ENCODE measurements at places on chromosomes 3 and 15.

DNA sequence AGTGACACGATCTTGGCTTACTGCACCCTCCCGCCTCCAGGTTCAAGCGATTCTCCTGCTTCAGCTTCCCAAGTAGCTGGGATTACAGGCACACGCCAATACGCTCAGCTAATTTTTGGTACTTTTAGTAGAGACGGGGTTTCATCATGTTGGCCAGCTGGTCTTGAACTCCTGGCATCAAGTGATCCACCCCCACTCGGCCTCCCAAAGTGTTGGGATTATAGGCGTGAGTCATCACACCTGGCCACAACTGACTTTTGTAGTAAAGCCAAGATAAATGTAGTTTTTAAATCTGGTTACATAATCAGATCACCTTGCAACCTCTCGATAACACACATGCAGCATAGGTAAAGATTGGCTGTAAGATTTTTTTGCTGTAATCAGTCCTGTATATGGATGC lies 657.5 kb upstream of the DPPA4 start:
- no peak for DNase-seq

DNA sequence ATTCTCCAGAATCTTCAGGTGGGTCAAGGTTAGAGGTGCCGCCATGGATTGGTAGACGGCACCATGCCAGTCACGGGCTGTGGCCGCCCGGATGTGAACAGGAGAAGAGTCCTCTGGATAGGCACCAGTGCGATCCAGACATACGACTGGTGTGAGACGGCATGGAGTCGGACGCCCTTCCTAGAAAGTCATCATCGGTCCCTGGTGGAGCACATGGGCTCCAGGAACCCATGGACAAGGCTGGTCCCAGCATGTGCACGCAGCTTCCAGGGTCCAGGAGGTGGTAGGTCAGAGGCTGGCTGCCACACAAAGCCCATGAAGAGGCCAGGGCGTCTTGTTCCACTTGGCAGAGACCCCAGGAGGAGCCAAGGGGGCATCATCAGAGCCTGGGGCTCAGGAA lies 276.1 kb upstream of the LRRC3B start:
- no peak for DNase-seq

- DNase-seq = peak; percentile 75
These were observed 46.2 kb downstream of the CTDSPL start for GRCh38 chr3:37907906-37908305.

GRCh38 chr3:47399531-47400270 lies 18.9 kb downstream of the PTPN23 start:
- DNase-seq = no peak

GRCh38 chr3:197031315-197032285 lies 2.0 kb upstream of the MELTF start:
- DNase-seq = peak; percentile 24

DNA sequence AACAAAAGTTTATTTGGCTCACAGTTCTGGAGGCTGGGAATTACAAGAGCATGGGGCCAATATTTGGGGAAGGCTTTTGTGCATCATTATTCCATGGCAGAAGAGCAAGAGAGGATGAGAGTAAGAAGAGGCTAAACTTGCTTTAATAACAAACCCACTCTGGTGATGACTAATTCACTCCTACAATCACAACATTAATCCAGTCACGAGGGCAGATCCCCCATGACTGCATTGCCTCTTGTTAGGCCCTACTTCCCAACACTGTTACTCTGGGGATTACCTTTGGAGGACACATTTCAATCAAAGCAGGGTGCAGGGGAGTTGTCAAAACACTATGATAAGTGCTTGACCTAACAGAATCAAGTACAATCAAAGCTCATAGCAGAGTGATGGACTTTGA lies 181.7 kb downstream of the BBX start:
- no peak for DNase-seq

- no peak for DNase-seq
These were observed 128.3 kb upstream of the EIF1B start for GRCh38 chr3:40181182-40181581.

DNA sequence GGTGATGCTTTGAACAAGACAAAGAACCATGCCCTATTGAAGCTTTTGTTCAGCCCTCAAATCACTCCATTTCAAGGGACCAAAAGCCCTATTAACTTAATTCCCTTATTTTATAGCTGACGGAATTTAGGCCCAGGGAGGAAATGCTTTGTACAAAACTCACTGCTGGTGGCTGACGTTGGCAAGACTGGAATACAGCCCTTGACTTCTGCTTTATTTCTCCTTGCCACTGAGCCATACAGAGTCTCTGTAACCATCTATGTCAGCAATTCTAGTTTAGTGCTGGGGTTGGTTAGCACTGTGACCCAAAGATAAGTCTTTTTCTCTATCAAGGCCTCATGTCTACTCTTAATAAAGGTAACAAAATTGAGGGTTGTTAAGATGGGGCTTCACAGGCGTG lies 316.1 kb upstream of the TPRG1 start:
- DNase-seq = no peak

- DNase-seq = peak; percentile 52
These were observed 90.2 kb downstream of the CERS3 start for GRCh38 chr15:100438570-100438969.

GRCh38 chr15:31197497-31198414 lies 96.2 kb upstream of the TRPM1 start:
- no peak for DNase-seq

GRCh38 chr3:98900265-98901118 lies 1.0 kb downstream of the DCBLD2 start:
- no peak for DNase-seq

DNA sequence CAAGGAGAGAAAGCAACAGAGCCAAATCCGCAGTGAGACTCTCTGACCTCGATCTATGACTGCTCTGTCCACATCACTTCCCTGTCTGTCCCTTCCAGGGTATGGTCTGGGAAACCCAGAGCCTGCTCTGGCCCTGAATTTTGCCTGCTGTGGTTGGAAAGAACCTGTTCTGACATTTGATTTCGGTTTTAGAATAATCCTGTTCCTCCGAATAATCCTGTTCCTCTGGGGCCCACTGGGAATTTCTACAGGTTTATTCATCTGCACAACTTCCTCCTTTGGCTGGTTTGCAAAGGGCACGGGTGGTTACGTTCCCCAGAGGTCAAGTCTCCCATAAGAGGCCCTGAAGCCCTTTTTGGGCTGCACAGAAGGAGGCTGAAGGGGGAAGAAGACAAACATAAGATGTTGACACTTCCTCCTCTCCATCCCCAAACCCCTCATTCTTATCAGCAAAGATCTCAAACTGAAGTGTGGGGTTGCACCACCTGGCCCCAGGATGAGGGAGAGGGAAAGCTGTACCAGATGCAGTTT lies 10.6 kb downstream of the LAMP3 start:
- DNase-seq = no peak

DNA sequence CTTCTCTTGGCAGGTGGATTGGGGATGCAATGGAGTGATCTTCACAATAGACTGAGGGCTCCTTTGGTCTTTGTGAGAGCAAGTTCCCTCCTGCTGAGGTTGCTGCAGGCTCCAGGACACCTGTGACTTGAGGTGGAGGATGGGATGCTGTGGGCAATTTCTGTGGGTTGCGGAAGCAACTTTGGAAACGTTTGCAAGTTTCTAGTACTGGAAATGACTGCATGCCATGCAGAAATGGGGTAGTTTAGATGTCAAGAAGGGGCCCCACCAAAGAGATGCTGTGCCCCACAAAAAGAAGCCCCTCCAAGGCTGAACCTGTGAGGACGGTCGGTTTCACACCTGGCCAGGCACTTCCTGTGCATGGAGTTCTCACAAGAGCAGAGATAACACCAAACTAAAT lies 80.4 kb upstream of the XCR1 start:
- no peak for DNase-seq

- no peak for DNase-seq
These were observed 1457.1 kb upstream of the GBE1 start for GRCh38 chr3:83218383-83219200.

GRCh38 chr3:105360003-105360402 lies 6.7 kb upstream of the ALCAM start:
- DNase-seq = no peak

GRCh38 chr3:14461748-14462324 lies 59.4 kb downstream of the SLC6A6 start:
- peak; percentile 72 for DNase-seq

GRCh38 chr15:92503889-92504288 lies 110.2 kb downstream of the ST8SIA2 start:
- no peak for DNase-seq

DNA sequence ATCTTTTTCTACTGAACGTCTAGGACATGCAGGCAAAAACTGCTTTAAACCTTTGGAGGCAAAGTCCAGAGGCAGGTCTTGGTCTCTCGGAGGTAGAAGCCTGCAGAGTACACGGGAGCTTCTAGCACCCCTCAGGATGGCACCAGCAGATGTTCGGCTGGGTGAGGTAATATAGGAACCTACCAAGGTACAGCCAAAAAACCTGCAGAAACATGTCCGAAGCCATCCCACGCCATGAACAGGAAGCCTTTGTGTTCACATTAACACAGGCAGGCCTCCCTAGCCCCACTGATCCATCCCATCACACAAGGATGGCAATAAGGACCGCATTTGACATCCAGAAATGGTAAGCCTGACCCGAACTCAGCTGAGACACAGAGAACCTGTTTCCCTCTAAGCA lies 157.9 kb upstream of the HES1 start:
- DNase-seq = no peak

DNA sequence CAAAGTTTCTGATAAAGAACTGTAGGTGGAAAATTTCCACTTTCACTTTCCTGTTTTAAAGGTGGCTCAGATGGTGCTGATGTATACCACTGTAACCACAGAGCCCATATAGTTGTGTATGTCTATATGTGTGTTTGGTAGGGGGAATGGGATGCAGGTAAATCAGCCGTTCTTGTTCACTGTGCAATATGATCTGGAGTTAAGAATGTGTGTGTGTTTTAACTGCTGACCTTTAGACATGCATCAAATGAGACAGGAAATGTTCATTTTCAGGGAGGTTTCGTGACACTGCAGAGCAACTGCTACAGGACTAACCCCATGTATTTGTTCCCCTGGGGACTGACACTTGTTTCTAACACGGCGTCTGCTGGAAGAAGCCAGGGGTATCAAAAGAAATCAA lies 180.5 kb downstream of the TAFA4 start:
- no peak for DNase-seq

- DNase-seq = no peak
These were observed 23.6 kb upstream of the KCNMB2 start for GRCh38 chr3:178512647-178513046.

DNA sequence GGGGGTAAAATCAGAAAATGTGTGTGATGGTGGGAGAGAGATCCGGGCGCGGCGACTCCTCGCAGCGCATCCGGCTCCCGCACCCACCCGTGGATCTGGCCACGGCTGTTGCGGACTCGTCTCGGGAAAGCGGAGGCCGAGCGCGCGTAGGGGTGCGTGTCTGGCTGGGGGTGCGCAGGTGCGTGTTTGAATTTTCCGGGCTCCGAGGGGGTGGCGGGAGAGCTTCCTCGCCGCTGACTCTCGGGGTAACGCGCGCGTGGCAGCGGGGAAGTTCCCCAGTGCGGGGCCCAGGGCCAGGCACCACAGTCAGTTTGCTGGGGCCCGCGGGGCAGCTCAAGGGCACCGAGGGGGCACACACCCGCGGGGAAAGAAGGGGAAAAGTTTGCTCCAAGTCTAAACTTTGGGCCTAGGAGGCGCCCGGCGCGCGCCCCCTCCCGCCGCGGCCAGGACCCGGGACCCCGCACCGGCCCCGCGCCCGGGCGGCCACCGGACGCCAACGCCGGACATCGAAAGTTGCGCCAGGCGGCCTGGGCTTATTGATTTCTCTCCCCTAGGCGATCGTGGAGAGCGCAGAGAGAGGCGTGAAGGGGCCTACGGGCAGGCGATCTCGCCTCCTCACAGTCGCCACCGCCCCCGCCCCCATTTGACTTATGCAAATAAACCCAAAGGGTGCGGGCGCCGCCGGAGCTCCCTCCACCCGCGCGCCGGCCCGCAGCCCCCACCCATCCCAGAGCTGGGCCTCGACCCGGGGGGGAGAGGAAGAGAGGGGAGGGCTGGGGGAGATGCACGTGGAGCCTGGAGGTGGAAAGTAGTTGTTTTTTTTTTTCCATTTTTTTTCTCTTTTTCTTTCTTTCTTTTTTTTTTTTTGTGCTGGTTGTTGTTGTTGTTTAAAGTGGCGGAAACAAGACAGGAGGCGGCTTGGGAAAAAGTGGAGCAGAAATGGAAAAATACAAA lies 639 bp downstream of the FOXP1 start:
- DNase-seq = peak; percentile 70

DNA sequence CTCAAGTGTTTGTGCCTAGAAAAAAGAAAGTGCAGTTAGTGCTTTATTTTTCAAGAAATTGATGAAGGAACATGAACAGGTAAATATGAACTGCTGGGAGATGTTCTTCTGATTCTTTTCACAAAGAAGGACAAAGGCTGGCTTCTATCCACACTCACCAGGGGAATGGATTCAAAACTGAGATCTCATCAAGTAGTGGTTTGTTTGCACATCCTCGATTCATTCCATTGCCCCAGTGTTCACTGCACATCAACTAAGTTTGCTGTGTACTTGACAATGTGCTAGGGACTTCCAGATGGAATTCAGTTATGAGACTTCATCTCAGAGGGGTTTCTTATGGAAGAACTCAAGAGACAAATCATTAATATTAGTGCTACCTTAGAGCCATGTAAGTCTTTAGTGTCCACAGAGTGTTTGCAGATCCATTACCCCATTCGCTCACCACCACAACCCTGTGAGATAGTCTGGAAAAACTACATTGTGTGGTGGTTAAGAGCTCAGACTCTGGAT lies 332.9 kb upstream of the PPP2R3A start:
- no peak for DNase-seq

- peak; percentile 60 for DNase-seq
These were observed 20.4 kb downstream of the ISG20 start for GRCh38 chr15:88658972-88659931.

DNA sequence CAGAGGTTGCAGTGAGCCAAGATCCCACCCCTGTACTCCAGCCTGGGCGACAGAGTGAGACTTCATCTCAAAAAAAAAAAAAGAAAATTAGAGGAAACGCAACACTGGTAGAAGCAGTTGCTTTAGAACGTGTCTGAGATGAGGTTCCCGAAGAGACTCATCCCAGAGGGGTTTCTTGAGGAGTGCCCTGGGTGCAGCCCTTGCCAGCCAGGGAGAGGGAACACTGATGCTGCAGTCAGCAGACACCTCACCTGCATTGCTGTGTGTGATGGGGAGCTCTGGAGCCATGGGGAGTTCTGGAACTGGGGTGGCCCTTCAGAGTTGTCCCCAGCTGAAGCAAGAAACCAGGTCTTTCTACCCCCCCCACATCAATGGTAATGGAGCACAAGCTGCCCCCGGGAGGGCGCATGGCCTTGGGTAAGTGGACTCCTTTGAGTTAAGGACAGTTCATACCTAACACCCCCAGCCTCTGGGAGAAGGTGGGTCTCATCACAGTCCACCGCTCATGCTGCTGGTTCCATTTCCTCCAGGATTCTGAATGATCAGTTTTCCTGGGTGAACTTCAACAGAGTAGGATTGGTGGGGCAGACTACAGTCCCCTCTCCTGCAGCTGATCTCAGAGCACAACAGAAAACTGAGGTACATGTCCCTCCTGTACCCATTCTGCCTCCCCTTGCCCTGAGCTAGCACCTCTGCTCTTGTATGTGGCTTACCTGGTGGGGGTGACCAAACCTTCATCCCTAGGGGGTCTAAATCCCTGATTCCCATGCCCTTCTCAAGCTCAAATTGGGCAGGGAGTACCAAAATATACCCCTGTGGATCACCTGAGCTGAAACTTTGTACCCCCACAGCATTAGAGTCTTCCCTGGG lies 18.7 kb upstream of the LRRC2 start:
- no peak for DNase-seq

Data from globus pallidus (tissue), 1 donor.